ENCODE measurements at places on chromosomes 6 and 20.

- no peak for DNase-seq
These were observed 34.0 kb upstream of the INSM1 start for GRCh38 chr20:20333866-20334265.

DNA sequence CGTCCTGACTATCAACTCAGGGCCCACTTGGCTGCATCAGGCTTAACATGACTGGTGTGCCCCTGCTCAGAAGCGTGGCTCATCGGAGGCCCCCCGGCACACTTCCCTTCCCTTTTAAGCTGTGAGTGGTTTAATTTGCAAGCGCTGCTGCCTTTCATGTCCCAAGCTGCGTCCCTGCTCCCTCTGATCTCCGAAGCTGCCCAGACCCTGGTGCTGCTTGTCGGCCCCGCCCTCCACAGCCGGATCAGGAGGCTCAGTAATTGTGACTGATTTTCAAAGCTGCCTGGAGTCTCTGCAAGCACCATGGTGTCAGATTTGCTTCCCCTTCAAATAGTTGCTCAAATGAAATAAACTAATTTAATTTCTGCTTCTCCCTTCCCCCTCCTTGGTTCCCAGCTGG is 71.1 kb downstream of the CDH22 start:
- no peak for DNase-seq

- no peak for DNase-seq
These were observed 120.5 kb downstream of the TRIM27 start for GRCh38 chr6:28803337-28803709.

- DNase-seq: no peak
These were observed 2.4 kb downstream of the SYNE1 start for GRCh38 chr6:152634773-152635172.

DNA sequence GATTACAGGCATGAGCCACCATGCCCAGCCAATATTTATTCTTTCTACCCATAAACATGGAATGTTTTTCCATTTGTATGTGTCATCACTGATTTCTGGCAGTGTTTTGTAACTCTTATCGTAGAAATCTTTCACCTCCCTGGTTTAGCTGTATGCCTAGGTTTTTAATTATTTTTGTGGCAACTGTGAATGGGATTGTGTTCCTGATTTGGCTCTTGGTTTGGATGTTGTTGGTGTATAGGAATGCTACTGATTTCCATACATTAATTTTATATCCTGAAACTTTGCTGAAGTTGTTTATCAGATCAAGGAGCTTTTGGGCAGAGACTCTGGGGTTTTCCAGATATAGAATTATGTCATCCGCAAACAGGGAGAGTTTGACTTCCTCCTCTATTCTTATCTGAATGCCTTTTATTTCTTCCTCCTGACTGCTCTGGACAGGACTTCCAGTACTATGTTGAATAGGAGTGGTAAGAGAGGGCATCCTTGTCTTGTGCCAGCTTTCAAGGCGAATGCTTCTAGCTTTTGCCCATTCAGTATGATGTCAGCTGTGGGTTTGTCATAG is 198.6 kb downstream of the ZDHHC14 start:
- DNase-seq: no peak

- DNase-seq: no peak
These were observed 58.0 kb downstream of the FOXO3 start for GRCh38 chr6:108618623-108619152.

DNA sequence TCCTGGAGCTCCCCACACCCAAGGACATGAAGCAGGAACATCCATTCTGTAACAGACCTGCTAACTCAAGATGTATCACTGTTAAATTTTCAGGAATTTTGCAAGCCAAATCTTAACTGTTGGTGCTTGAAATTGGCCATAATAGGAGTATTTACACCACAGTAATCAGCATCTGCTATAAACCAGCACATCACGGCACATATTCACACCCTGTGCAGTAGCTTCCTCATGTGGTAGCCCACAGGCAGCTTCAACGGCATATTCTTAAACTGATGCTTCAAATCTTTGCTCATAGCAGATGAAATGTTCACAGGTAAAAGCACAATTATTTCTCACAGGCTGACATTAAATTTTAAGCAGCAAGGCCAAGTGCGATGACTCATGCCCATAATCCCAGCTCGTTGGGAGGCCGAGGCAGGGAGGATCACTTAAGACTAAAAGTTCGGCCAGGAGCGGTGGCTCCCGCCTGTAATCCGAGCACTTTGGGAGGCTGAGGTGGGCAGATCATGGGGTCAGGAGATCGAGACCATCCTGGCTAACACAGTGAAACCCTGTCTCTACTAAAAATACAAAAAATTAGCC is 43.5 kb upstream of the LYRM2 start:
- DNase-seq: no peak

DNA sequence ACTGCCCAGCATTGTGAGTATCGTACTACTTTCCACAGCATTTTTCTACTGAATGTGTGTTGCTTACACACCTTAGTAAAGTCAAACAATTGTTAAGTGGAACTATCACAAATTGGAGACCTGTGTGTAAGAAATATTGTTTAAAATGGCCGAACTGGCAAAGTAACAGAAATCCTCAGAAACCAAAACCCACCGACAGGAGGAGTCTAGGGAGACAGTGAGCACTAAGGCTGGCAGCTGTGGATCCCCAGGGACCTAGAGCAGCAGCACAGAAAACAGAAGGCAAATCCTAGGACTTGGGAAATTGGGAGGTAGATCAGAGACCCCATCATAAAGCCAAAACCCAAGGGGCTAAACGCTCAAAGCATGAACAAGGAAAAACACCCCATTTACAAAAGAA is 69.9 kb downstream of the SESN1 start:
- no peak for DNase-seq

DNA sequence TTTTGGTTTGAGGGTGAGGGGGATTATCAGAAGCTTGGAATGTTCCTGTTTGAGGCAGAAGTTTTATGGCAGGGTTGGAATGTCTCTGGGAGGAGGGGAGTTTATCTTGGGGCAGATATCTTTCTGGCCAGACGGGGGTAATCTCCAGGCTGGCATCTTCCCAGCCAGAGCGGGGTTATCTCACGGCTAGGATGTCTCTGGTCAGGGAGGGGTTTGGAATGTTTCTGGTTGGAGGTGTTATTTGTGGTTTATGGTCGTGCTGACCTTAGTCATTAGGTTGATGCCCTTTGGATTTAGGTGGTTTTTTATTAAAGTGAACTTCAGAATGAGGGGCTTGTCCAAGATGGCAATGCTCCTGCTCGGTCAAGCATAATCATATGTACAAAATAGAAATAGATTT is 14.8 kb downstream of the PGK2 start:
- DNase-seq: no peak

Measured in stimulated activated CD4-positive, alpha-beta T cell treated with anti-CD3 and anti-CD28 coated beads, TNF-alpha, amount 100 ng/mL, for 4 hours (primary cell).